ENCODE measurements at places on chromosomes 16 and 17. TPM values are rescaled to one million over a fixed set of nuclear protein-coding genes. Genes with fewer than 3 reads are reported as not detected.

Gene GP1BA
- not detected for total RNA-seq

Gene PDILT
- total RNA-seq = not detected

DNA sequence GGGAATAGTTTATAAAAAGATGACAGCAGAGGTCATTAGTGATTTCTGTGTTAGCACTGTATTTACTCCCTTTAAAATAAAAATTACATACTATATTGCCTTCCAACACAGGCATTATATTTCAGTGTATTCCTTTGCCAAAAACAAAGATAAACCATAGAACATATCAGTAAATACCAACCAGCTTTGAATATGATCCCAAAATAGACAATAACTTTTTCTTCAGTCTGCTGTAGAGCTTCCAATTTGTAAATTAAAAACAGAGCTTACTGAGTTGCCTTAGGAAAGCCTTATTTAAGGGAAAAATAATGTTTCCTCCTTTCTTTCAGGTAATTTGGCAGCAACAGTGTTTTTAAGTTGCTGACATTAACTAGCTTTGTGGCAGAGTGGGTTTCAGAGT lies 352.1 kb upstream of the TBX2 start:
- no peak for DNase-seq

Gene ZPBP2
- total RNA-seq = not detected

DNA sequence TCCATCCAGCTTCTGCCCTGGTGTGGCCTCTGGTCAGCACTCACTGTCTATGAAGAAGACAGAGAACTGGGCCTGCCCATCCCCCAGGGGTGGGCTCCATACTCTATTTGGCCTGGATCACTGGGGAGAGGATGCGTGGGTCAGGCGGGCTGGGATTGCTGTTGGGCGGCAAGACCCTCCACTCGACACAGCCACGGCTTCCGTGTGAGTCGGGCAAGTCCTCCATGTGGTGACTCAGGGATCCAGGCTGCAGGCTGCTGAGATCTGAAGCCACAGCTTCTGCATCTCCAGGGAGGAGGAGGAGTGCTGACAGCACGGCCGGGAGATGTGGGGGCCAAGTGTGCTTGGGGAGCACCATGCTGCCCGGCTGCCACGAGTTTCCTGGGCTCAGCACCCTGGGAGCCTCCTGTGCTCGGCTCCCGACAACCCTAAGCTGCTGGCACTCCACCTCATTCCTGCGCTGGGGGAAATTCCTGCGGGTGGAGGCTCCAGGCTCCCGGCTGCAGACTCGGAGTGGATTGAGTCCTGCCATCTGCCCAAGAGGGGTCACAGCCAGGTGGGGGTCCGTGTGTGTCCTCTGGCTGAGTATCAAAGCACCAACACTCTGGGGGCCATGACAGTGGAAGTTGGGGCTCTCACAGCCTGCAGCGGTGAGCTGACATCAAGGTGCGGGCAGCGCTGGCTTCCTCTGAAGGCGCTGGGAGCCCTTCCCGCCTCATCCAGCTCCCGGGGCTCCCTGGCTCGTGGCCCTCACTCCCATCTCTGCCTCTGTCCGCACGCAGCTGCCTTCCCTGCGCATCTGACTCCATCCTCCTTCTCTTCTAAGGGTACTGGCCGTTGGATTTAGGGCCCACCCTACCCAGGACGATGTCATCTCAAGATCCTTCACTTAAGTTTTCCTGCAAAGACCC lies 24.4 kb upstream of the CBFA2T3 start:
- no peak for DNase-seq

DNA sequence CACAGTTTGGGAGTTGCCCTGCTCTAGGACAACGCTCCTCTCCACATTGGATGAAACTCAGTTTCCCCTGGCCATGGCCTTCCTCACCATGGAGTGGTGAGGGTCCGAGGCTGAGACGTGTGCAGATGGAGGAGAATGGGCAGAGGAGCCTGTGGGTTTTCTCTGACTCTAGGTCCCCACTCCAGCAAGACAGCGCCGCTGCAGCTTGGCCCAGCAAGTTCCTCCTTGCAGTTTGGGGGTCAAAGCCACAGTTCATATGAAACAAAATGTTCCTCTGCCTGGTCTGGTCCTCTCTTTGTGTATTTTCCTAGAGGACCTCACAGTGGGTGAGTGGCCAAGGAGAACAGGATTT lies 2.3 kb downstream of the C16orf54 start:
- no peak for DNase-seq

Gene C17orf107
- 2.4 TPM for total RNA-seq

Measured in frontal cortex (tissue), 4 donors.